NCI-H187 (cell line): ENCODE measurements at places on chromosomes 6 and 20.

DNA sequence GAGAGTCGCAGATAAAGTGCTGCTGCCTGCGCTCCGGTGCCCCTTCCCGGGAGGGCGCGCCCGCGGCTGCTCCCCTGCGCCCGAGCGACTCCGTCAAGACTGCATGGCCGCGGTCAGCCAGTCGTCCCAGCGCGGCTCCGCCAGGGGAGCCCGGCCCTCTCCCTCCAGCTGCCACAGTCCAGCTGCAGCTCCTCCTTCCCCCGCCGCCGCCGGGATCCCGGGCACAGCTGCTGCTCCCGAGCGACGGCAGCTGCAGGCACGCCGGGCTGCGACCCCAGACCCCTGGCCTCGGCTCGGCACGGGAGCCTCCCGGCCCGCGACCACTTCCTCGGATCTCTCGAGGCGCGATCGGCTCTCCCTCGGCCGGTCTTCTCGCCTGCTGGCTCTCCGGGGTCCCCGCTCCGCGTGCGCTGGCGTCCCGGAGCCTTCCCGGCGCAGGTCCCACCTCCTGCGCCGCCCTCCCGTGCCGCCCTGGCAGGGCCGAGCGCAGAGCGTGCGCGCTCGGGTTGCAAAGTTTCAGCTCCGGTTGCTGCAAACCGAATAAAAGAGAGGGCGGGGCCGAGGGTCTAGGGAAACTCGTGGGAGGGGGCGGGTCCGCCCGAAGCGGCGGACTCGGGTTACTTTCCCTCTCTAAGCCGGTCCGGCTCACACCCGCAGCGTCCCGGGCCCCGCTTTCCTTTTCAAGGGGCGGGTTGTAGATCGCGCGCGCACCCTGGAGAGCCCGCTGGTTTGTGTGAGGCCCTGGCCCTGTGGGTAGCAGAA, at the start of gene CNKSR3:
TSS of gene CNKSR3 (minus strand) at position 542 of the 762 bp plus-strand sequence. CDS start 571 bp downstream, outside the sequence.
- DNase-seq = peak; percentile 89

DNA sequence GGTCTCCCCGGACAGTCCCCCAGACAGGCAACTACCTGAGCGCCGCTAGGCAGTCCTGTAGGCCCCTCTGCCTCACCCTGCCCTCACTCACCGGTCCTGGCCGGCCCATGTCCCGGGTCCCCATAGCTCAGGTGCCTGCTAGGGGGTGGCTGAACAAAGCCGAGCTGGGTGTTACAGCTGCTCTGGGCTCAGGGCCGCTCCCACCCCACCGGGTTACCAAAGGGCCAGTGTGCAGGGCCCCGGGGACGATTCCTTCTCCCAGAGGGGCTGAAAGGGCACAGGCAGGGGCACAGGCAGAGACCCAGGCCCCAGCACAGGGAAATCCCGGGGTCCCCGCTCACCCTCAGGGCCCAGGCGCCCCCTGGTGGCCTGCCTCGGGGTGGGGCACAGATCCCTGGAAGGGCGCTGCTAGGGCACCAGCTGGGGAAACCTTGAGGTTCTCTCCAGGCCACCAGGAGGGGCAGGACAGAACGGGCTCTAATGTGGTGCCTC, 118.4 kb downstream of the GRM4 start:
- no peak for DNase-seq

GRCh38 chr6:31784098-31784925, 7.2 kb upstream of the VWA7 start:
- DNase-seq = no peak

DNA sequence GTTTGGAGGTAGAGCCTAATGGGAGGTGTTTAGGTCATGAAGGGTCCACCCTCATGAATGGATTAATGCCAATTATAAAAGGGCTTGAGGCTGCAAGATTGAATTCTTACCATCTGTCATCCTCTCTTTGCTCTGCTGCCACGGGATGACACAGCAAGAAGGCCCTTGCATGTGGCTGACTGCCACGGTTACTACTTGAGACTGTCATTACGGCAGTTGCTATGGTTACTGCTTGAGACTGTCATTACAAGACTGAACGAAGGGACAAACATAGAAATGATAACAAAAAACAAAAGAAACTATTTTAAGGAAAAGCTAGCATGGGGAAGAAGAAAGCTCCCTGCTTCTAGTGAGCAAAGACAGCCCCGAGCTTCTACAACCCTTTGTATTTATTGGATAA, 715.0 kb downstream of the TFAP2A start:
- no peak for DNase-seq

DNA sequence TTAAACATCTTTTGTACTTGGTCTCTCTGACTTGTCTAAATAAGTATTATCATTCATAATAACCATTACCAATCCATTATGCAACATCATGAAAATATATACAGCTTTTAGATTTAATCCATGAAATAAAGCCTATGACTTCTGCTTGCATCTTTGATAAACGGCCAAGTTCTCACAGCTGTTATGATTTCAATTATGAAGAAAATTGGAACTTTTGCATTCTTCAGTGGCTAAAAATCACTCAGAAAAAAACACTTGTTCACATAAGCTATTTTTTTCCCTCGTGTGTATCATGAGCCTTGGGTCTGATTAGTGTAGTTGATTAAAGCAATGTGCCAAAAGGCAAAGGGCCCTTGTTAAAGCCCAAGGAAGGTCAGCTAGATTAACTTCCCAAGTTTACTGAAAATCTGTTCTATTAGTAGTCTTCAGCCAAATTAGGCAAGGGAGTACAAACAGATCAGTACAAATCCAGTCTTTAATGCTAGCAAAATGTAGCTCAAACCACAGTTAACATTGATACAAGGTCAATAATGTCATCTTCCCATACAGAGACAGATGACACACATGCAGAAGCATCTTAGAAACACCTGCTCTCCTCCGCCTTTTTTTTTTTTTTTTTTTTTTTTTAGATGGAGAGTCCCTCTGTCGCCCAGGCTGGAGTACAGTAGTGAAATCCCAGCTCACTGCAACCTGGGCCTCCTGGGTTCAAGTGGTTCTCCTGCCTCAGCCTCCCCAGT, 69.9 kb downstream of the SGK1 start:
- no peak for DNase-seq

DNA sequence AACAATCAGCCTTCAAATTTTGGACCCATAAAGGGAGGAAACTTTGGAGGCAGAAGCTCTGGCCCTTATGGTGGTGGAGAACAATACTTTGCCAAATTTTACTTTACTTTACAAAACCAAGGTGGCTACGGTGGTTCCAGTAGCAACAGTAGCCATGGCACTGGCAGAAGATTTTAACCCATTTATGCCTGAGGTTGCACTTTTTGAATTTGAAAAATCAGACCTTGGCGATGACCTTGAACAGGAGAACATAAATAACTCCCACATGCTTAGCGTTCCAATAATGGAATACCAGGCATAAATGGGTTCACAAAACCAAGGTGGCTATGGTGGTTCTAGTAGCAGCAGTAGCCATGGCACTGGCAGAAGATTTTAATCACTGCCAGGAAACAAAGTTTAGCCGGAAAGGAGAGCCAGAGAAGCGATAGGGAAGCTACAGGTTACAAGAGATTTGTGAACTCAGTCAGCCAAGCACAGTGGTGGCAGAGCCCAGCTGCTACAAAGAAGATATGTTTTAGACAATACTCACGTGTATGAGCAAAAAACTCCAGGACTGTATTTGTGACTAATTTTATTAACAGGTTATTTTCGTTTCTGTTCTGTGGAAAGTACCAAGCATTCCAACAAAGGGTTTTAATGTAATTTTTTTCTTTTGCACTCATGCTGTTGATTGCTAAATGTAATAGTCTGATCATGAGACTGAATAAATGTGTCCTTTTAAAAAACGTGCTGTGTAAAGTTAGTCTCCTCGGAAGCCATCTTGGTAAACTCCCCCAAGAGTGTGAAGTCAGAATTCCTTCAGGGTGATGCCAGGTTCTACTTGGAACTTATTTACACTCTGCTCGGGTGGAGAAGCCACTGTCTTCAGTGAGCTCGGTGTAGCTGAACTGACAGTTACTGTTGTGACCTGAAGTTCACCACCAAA, 6.7 kb downstream of the SFT2D1 start:
- no peak for DNase-seq

DNA sequence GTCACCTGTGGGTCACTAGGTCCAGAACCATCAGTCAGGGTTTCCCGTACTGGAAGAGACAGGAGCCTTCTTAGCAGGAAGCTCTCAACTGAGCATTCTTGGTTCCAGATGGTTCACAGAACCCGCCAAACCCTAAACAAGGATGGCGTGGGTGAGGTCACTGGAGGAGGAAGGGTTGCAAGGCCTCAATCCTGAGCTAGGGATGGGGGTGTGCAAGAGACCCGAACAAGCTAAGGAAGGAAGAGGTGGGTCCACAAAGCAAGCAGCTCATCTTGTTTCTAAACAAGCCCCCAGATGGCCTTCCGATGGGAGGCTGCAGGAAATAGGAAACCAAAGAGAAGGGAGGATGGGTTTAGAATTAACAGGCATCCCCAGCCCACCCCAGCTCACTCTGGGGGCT, 92.7 kb downstream of the PREX1 start:
- no peak for DNase-seq
